ENCODE measurements at places on chromosomes 7 and 10.

GRCh38 chr7:121924269-121925186 lies 51.6 kb downstream of the PTPRZ1 start:
- no peak for DNase-seq

DNA sequence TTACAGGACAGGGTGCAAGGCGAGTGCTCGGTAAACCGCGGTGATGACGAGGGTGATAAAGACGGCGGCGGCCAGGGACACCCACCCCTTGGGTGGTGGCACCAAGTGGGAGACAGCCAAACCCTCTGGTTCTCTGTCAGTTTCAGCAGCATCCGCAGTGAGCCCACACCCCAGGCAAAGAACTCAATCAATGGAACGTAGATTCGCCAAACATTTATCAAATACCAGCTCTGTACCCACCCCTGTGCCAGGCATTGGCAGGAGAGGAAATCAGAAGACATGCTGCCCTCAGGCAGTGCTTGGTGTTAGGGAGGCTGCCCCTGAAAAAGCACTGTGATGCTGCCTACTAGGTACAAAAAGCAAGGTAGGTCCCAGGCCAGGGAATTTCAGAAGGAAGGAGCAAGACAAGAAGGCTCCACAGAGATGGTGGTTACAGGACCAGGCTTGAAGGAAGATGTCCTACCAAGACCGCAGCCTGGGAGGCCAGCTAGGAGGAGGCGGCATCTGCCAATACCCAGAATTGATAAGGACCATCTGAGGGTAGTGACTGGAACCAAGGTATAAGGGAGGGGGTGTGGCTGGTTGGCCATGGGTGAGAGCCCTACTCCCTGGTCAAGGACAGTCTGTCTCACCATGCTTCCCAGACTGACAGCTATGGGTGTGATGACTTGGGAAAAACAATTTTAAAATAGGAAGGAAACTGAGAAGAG lies 10.2 kb upstream of the PNLIPRP2 start:
- DNase-seq = no peak

DNA sequence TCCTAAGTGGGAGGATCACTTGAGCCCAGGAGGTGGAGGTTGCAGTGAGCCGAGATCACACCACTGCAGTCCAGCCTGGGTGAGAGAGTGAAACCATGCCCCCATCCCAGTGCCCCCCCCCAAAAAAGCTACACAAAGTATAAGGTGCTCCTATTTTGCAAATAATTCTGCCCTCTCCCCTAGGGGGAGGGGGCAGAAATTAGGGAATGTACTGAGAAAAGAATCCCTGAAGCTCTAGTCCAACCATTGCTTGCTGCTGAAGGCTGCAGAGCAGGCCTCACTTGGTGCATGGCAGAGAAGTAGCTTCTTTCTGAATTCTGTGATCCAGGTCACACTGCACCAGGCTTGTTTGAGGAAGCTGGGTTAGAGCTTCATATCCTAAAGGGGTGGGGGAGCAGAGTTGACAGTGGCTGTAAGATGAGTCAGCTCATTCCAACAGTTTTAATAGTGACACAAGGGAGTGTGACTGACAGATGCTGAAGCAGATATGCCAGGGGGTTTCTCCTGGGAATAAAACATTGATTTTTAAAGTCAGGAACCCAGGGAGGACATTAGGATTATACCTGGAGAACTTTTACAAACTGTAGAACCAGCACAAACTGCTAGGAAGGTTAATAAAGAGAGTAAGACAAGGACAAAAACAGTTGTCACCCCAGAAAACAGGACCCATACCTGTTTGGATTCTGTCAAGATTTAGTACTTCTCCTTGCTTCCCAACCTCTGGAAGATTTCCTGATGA lies 32.8 kb upstream of the STRIP2 start:
- DNase-seq = no peak

- DNase-seq = no peak
These were observed 163.8 kb downstream of the GRK5 start for GRCh38 chr10:119370972-119371703.
